ENCODE measurements at places on chromosomes 3 and 15.
A peak's percentile ranks its signal among the peaks of the same experiment; 100 is the strongest.

GRCh38 chr3:186506857-186507256 is 37.3 kb downstream of the CRYGS start:
- no peak for DNase-seq

GRCh38 chr15:28098766-28099554 is at the start of gene OCA2:
Gene OCA2 (minus strand): TSS chr15:28099315. CDS start chr15:28081874, 17,441 bp downstream.
- DNase-seq = no peak

DNA sequence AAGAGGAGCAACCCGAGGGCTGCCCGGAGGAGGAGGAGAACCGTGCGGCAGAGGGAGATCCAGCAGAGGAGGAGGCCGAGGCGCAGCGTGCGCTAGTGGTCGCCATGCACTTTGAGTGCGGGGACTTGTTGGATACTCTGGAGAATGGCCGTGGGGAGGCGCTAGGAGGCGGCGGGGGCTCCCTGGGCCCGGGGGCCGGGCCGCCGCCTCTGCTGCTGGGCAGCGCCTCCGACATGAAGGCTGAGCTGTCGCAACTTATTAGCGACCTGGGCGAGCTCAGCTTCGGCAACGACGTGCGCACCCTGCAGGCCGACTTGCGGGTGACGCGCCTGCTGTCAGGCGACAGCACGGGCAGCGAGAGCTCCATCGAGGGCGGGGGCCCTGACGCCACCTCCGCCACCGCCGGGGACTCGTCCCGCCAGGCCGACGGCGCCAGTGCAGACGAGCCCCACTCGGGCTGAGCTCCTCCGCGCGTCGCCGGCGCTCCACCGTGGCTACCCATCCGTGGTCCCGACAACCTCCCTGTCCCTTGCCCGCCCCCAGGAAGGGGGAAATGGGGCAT is 2.0 kb downstream of the FAM43A start:
- DNase-seq = no peak

DNA sequence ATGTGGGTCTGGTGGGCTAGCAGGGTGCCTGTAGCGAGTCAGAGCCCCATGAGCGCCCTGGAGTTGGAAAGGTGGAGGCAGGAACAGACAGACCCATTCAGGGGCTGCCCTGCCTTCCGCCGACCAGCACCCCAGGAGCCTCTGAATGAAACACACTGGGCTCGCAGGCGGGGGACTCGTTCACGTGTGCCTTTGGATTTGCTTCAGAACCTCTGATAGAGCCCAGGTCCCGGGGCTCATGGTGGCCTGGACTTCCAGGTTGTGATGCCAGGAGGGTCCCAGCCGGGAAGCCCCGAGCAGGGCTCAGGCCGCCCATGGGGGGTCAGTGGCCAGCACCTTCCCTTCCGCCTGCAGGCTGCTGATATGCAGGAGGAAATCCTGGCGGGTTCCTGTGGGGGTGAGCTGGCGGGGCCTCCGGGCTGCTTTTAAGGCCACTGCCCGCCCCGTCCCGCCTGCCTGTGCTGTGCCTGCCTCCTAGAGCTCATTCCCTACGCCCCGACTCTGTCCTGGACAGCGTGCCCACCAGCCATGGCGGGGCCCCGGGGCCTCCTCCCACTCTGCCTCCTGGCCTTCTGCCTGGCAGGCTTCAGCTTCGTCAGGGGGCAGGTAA is at the start of gene STAB1:
Gene STAB1 (plus strand): TSS at position 453 of the 610 bp plus-strand sequence. CDS start 76 bp downstream, at position 529.
- no peak for DNase-seq

DNA sequence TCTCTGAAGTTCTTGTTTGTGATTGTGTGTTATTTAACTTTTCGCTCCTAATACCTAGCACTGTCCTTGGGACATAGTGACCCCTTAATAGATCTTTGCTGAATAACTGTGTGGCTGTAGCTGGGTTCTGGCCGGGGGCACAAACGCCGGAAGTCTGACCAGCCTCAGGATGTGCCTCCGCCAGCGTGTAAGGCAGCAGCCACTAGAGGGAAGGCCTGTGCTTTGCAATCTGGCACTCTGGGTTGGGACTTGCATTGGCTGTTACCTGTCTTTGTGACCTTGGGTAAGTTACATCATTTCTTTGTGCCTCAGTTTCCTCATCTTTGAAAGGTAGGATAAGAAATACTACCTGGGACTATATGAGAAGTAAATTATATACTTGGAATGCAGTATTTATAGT is 158.7 kb downstream of the GHSR start:
- no peak for DNase-seq

DNA sequence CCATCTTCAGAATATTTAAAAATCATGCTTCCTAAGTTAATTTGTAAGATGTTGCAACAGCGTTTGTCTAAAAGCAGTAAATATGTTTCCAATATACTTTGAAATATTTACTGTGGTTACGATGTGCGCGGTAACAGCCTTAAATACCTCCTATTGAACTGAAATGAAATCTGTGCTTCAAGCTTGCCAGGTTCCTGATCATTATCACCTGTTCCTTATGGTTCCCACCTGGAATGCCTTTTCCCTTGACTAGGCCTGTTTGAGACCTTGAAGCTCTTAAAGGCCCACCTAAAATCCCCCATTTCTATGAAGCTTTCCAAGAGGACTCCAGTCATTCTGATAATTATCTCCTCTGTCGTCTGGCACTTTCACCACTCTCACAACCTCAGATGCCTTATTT is 146.7 kb downstream of the NAALADL2 start:
- peak; percentile 73 for DNase-seq

DNA sequence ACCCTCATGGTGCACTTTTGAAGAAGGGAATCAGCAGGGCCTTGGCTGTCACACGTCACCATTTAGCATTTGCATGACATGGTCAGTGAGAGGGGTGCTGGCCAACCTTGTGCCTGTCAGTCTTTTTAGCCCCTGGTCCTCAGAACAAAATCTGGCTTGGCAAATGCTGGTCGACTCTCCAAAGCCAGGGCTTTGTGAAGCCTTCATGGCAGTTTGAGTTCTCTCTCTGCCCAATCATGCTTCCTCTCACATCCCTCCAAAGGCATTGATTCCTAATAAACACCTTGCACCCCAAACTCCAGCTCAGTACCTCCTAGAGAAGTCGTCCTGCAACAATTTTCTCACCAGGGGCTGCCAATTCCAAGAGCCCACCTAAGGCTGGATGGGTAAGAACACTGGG is 19.4 kb downstream of the CCR9 start:
- DNase-seq = no peak

GRCh38 chr3:184603151-184604030 is 41.8 kb downstream of the EPHB3 start:
- no peak for DNase-seq

GRCh38 chr3:3696345-3696744 is 102.9 kb upstream of the LRRN1 start:
- DNase-seq = no peak

- no peak for DNase-seq
Measured at GRCh38 chr15:72979308-72979707, 73.0 kb upstream of the NEO1 start.

- no peak for DNase-seq
Measured at GRCh38 chr3:55484191-55484689, 2.9 kb downstream of the WNT5A start.

- no peak for DNase-seq
Measured at GRCh38 chr3:71051893-71052687, 531.4 kb downstream of the FOXP1 start.

GRCh38 chr15:43150191-43150929 is 17.0 kb downstream of the TMEM62 start:
- peak; percentile 74 for DNase-seq

GRCh38 chr3:62554264-62554799 is 181.0 kb upstream of the FEZF2 start:
- DNase-seq = no peak

GRCh38 chr15:69403594-69403993 is 10.6 kb upstream of the KIF23 start:
- peak; percentile 48 for DNase-seq

DNA sequence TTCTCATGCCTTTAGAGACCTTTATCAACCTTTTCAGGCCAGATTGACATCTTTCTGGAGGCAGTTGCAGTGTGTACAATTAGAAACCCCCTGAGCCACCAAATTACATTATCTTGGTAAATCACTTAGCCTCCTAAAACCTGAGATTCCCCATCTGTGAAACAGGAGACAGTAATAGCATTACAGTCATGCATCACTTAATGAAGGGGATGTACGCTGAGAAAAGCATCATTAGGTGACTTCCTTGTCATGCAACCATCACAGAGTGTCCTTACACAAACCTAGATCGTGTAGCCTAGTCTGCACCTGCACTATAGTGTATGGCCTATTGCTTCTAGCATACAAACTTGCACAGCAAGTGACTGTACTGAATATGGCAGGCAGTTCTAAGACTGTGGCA is 400.8 kb upstream of the CNTN3 start:
- no peak for DNase-seq

DNA sequence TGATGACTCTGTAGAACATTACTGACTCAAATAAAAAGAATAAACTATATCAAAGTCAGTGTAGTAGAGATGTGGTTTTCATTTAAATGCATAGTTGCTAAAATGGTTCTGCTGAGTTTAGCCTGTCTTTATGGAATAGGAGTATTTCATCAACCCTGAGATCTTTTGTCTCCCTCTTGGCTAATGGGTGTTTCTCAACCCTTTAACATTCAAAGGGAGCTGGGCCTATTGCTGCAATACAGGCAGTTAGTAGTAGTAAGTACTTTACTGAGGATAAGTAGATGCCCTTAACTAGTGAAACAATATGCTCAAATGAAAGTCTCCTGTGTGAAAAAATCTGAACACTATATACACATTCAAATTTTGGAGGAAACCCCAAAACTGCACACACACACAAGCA is 184.7 kb upstream of the TTC14 start:
- DNase-seq = no peak

- DNase-seq = no peak
Measured at GRCh38 chr3:195847055-195847950, 35.6 kb upstream of the MUC4 start.

- no peak for DNase-seq
Measured at GRCh38 chr15:101479851-101480612, 9.5 kb downstream of the PCSK6 start.

DNA sequence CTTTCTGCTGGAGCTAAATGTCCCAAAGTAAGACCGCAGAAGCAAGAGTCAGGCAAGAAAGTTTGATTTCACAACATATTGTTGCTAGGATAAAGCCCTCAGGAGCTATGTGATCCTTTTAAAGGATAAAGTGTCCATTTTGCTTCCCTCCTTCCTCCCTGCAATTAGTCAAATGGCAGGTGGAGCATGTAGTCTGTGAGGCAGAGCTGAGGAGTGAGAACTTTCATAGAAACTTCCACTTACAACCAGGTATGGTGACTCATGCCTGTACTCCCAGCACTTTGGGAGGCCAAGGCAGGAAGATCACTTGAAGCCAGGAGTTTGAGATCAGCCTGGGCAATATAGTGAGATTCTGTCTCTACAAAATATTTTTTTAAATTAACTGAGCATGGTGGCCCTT is 25.2 kb upstream of the RHCG start:
- DNase-seq = no peak

- no peak for DNase-seq
Measured at GRCh38 chr3:4864503-4864902, 114.7 kb upstream of the BHLHE40 start.

DNA sequence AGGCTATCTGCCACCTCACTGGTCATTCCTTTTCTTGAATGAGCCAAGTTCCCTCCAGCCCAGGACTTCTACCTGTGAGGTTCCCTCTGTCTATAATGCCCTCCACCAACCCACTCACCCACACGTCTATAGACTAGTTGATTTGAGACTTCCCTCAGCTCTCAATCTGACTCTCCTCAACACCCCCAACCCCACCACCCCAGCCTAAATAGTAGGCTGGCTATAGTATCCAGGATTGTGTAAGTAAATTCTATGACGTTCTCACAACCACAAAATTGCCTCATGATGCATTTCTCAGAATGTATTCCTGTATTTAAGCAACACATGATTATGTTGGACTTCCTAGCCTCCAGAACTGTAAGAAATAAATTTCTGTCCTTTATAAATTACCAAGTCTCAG is 2.2 kb downstream of the PLSCR1 start:
- no peak for DNase-seq

DNA sequence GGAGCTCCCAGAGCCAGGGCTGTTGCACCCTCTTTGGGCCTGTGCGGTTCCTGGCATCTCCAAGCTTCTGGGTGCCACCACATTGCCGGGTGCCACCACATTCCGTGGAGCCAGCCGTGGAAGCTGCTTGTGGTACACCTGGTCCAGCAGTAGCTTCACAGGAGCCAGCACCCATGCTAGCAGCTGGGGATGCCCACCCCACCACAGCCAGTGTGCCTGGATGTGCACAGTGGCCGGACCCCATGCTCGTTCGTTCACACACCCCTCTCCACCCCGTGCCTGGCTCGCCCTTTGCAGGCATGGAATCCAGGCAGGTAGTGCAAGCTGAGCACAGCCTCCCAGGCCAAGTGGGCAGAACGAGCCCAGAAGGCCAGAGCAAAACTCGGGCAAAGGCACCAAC is 1029.8 kb upstream of the GBE1 start:
- no peak for DNase-seq
